ENCODE measurements at places on chromosomes 1 and 21.
A peak's percentile ranks its signal among the peaks of the same experiment; 100 is the strongest.

DNA sequence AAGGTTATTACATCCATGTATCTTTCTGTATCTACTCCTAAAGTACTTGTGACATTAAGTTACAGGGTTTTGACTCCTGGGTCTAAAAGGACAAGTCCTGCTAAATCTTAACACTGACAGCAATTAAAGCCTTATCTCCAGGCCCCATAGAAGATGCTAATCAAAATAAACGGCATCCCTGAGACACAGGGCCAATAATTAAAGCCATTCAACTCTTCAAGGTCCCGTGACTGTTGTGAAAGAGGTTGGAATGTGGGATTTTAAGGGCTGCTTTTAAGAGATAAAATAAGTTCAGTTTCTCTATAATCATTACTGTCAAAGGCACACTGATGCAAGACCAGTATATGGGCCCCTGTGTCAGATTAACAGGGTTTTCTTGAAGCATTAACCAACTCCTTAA is 8.3 kb downstream of the DNAI4 start:
- no peak for DNase-seq

- no peak for DNase-seq
Measured at GRCh38 chr21:29017639-29018237, 1.4 kb downstream of the RWDD2B start.

GRCh38 chr1:29767769-29768425 is 531.6 kb downstream of the PTPRU start:
- DNase-seq, result peak; percentile 38

DNA sequence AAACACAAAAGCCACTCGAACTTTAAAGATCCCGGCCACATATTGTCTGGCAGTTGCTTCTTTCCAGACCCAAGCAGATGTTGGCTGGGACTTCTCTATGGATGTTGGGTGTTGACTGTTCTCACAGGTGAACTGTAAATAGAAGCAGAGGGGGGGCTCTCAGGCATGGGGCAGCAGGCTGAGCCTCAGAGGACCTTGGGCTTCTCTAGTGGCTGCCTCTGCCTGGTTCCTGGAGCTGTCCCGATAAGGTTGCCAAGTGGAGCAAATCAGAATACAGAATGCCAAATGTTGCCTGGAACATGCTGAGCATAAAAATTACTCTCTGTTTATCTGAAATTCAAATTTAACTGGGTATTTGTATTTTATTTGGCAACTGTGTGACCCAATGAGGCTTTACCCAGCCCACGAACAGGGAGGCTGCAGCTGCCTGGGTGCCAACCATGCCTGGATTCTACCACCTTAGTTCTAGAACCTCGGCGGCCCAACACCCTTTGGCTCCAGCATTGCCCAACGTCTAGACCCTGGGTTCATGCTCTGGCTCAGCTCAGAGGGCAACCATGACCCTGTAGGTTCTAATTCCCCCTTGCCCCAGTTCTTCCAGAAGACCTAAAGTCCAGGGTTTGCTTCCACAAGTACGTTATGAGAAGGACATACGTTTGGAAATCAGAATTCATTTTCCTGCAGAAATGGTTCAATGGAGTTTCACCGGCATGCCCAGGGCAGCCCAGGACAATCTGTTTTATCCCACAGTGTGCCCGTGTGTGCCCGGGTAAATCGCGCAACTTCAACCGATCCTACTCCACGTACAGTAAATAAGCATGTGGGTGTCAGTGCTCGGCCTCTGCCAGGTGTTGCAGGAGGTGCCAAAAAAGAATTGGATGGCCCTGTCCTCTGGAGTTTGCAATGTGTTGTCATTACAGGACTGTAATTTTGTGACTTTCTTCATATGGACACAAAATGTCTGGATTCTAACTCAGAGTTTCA is 5.4 kb upstream of the SLC45A1 start:
- no peak for DNase-seq

GRCh38 chr1:27862671-27863537 is 9.4 kb upstream of the THEMIS2 start:
- no peak for DNase-seq

- DNase-seq, result no peak
Measured at GRCh38 chr1:167544447-167545093, 9.0 kb downstream of the CREG1 start.

DNA sequence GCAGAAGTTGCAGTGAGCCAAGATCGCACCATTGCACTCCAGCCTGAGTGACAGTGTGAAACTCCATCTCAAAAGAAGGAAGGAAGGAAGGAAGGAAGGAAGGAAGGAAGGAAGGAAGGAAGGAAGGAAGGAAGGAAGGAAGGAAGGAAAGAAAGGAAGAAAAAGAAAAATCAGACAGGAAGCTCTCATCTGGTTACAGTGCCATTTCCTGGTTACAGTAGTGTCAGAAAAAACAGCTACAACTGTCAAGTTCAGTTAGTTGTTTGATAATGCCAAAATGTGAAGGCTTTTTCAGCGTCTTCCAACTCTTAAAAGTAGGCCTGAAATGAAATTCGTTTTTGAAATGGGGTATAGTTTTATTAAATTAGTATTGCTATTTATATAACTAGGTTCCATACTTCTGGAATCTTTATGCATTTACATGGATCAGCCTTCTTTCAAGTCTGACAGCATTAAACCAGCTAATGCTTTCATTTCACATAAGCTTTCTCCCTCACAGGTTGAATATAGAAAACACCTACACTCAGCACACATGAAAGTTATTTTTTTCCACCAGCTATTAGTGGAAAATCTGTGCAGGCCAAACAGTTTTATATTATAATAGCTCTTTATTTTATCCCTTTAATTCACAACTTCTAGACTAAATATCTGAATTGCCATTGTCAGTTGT is 21.2 kb downstream of the PTPN22 start:
- DNase-seq, result no peak
